ENCODE measurements at places on chromosomes 1 and 21.

DNA sequence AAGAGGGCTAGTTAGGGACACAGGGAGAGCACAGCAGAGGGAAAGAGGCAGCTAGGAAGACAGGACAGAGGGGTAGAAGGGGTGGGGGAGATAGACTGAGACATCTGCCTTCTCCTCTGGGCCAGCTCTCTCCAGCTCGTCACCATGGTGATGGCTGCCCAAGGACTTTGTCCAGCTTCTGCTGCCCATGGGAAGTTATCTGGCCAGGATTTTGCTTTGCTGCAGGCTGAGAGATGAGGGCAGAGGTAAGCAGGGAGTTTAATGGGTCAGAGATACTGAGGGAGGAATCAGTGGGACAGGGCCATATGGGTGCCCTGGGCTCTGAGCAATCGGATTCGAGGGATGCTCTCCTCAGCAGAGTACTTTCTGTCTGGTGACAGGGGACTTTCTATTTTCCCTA, 34.5 kb upstream of the GPR37L1 start:
- no peak for DNase-seq

DNA sequence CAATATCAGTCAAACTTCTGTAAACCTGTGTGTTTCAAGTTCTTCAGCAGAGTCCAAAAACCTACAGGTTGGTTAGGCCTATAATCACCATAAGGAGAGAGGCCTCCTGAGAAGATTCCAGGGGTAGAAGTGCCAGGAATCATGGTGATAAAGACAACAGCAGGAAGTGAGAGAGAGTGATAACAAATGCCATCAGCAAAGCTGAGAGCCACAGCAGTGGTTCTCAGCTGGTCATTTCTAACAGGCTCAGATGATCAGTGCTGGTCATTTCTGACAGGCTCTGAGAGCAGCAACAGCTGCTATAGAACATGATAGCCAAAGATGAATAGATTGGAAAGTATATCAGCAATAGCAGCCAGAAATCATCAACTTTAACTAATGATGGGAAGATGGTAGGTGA, 101.3 kb downstream of the TYW3 start:
- DNase-seq, result peak; percentile 30

- peak; percentile 78 for DNase-seq
These were observed 653 bp downstream of the CASP9 start for GRCh38 chr1:15523104-15524020.

DNA sequence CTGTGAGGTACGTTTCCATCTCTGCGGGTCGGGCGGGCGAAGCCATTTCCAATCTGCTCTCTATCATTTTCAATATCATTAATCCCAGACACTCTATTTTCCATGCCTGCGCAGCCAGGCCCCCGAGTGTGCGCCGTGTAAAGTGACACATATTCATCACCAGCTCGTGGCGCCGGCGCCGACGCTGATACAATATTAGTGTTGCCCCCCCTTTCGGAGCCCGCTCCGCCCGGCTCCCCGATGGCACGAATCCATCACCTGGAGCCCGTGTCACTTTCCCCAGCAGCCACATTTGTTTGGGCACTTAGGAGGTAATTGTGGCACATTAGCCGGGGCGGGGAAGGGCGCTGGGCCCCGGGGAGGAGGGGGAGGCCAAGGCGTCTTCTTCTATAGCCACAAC, 33.7 kb upstream of the DMBX1 start:
- no peak for DNase-seq

DNA sequence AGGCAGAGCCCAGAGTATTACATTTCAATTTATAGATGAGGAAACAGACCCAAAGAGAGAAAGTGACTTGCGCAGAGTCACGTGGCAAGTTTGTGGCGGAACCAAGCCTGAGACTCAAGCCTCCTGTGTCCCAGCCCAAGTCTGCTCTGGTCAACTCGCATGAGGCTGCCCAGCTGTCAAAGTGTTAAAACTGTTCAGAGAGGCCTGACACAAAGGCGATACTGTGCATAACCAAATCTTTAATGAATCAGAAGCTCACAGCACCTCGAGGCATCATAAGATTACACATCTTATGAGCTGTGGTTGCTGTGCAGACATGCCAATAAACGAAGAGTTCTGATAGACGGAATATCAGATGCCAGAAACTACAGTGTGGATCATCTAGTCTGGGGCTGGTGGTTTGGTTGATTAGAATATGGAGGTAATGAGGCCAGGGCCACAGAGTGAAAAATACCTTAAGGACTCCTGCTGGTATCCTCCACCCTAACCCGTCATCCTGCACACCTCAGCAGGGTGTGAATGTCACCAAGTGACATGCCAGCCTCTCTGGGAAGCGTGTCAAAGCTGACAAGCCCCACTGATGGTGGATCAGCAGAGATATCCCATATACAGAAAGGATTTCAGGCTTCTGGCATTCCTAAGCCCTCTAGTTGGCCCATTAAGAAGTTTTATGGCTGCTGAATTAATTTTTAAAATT, 42.2 kb downstream of the TNNT2 start:
- no peak for DNase-seq

DNA sequence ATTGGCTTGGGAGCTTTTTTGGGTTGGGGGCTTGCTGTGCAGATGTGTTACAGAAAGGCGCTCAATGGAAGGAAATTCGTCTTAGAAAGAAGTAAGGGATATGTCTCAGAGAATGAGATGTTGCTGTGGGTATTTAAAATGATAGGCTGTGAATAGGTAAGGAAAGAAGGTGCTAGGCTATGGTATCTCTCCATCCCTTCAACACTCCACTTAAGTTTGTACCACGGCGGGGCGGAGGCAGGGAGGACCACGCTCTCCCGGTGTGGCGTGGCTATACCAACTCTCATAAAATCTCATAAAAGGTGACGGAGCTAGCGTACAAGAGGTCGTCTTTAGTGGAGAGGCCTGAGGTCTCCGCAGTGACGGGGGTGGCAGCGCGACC, 305 bp upstream of the RPS6KC1 start:
- DNase-seq, result no peak

DNA sequence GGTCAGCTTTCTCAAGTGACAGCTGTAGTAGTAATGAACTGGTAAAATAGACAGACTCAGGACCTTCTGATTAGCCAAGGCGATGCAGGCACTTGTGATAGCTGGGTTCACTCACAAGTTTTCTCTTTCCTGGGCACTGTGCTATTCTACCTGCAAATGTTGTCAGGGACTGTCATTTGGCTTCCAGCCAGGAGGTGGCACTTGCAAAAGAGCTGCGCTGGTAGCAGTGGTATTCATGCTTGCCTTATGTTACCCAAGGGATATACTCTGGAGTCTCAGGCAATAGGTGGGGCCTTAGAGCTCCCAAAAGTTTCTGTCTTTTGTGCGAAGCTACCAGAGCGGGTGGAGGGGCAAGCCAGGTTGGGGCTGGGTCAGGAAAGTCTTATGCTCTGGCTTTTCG, 23.5 kb downstream of the IFI44 start:
- no peak for DNase-seq

- no peak for DNase-seq
These were observed 546.7 kb downstream of the PTPRU start for GRCh38 chr1:29782846-29783507.

DNA sequence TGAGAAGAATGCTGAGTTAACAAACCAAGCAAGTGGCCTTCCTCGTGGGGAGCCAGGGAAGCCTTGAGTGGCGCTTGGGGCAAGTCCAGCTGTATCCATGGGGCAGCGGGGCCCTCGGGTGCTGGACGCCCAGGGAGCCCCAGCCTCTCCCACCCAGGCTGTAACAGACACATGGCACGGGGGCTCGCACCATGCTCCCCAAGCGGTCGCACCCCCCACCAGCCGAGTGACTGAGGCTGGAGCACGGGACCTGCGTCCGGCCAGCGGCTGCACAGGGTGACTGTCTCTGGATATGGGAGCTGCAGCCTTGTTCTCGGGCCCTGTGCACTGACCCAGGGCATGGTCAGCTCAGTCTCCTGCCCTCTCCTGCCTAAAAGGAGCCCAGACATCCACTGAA, 53.9 kb upstream of the ACTRT2 start:
- DNase-seq, result no peak

DNA sequence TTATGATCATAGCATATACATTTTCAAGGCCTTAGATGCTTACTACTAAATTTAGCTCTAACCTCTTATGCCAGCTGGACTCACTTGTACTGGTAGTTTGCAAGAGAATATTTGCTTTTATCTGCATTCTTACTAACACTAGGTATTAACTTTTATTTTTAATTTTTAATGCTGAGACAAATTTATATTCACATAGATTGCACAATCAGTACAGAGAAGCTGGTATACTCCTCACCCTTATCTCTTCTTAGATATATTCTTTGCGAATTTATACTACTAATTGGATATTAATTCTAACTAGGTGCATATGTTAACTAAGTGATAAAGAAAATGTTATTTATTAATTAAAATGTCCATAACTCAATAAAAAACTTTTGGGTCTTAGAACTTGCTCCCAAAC, 561.8 kb upstream of the PRMT6 start:
- no peak for DNase-seq

DNA sequence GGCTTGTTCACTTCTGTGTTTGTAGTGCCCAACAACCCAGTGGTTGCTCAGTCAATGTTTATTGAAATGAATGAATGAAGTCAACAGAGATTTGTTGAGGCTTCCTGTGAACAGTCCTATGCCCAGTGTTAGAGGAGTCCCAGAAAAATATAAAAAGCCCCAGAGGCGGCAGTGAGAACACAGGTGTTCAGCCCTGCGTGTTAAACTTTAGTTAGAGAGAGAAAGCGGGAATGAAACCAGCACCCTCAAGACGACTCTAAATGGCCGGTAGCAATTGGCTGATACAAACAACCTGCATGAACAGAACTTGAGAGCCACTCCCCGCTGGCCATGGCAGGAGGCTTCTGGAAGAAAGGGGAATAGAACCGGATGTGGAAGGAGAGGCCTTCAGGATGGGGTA, 22.6 kb downstream of the TMEM51 start:
- DNase-seq, result no peak

- DNase-seq, result no peak
These were observed 3.0 kb upstream of the TMEM82 start for GRCh38 chr1:15739259-15739658.

GRCh38 chr1:213585402-213585801, 402.4 kb upstream of the PROX1 start:
- no peak for DNase-seq

GRCh38 chr1:214498021-214498420, 53.4 kb downstream of the PTPN14 start:
- no peak for DNase-seq

DNA sequence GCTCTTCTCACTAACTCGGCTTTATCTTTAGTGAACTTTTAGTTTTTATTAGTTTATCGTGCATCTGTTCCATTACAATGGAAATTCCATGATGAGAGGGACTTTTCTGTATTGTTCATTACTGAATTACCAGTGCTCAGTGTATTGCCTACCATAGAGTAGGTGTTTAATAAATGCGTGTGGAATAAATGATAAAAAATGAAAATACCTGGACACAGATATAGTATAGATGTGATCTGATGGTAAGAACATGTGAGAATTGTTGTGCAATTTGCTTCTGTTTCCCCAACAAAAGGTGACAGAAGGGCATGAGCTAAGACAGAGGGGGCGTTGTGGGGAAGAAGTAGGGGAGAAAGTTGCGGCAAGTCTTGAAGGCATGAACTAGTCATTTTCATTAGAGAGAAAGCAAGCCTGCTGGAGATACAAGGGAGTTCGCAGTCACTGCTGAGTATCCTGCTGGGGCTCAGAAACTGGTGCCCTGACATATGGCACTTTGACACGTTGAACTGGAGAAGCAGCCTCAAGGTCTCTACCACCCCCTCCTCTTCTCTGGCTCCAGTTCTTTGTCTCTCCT, 5.6 kb upstream of the COG2 start:
- DNase-seq, result no peak

- DNase-seq, result no peak
These were observed 1.4 kb downstream of the TARBP1 start for GRCh38 chr1:234477386-234478151.

GRCh38 chr1:229288516-229288915, 17.6 kb downstream of the RAB4A start:
- no peak for DNase-seq

GRCh38 chr1:71462247-71462646, 381.4 kb upstream of the ZRANB2 start:
- DNase-seq, result no peak

- DNase-seq, result no peak
These were observed 26.3 kb downstream of the AHDC1 start for GRCh38 chr1:27577504-27578188.

DNA sequence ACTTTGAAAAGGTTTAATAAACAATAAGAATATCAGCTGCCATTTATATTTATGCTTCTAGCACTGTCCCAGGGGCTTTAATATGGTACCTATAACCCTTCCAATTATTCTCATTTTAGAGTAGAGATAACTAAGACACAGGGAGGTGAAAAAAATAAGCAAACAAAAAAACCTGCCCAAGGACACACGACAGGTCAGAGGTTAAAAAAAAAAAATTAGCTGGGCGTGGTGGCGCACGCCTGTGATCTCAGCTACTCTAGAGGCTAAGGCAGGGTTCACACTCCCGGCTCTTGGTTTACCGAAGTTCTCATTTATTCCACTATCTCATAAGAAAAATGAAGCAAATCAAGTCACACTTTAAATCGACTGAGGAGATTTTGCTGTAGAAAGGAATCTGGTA, 34.7 kb upstream of the CNN3 start:
- DNase-seq, result no peak

DNA sequence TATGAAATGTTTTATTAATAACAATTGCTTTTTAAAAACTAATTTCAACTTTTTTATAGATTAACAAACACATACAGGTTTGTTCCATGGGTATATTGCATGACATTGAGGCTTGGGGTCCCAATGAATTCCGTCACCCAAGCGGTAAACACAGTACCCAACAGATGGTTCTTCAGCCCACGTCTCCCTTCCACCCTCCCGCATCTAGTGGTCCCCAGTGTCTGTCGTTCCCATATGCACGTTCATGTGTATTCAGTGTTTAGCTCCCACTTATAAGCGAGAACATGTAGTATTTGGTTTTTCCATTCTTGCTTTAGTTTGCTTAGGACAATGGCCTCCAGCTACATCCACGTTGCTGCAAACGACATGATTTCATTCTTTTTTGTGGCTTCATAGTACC, 48.6 kb downstream of the NOS1AP start:
- no peak for DNase-seq

Measured in lung (tissue), 17 donors.